Bronchial epithelial cell (primary cell): ENCODE measurements at places on chromosomes 4 and X.

GRCh38 chr4:16075975-16076757 lies 7.7 kb downstream of the PROM1 start:
- DNase-seq, result no peak

DNA sequence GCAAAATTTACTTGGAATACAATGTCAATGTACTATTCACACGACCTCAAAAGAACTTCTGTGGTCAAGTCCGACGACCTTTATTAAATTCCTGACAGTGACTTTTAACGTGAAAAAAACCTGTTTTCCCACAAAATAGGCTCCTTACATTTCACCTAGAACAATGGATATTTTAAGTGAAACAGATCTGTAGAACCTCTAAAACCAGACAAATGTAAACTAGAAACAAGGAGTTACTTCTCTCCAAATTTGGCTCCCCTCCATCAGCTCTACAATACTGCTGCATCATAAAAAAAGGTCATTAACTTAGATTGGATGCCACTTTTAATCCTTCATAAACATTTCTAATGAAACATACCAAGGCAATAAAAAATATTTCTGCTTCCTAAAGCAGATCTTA lies 1.2 kb downstream of the NEK1 start:
- DNase-seq, result no peak

DNA sequence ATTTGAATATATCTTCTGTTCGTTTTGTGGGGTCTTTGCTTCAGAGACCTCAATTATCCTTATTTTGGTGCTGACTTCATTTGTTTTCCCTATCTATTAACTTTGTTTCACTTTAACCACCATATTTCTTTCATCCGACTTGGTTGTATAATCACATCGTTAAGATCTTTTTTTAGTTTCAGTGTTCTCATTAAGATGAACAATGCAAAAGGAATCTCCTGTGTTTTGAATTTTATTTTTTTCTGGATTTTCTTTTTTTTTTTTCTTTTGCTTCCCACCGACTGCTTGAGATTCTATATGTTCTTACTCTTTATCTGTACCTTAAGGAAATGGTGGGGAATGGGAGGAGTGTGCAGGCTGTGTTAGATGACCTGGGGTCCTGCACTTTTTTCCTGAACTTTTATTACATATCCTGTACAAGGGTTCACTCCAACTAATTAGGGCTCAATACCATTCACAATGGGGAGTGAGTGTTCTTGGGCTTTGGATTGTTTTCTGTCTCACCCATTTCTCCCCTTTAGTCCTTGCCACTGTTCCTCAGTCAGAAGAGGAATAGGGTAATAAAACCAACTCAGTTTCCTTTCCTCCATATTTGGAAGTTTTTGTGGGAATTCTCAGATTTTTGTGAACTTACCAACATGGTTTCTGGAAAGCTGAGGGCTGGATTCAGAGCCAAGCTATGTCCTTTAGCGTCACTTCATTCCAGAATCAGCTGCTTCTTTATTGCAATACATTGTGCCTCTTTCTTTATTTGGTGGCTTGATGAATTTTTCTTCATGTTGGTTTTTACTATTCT lies 43.2 kb upstream of the BMPR1B start:
- DNase-seq, result no peak

DNA sequence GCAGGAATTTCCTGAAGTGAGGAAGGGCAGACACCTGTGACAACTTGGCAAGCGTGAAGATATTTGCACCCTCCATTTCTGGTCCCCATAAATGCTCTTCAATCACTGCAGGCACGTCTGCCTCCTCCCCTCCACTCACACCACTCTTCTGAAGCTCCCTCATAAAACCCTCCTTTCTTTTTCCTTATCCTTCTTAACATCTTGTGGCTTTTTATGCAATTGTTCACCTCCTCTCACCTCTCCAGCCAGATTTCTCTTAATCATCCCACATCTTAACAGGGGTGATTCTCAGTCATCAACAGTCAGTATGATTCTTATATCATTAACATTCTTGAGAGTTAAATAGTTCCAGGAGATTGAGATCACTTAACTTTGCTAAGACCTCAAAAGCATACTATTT lies 277.4 kb downstream of the SPRY1 start:
- DNase-seq, result peak; percentile 12

DNA sequence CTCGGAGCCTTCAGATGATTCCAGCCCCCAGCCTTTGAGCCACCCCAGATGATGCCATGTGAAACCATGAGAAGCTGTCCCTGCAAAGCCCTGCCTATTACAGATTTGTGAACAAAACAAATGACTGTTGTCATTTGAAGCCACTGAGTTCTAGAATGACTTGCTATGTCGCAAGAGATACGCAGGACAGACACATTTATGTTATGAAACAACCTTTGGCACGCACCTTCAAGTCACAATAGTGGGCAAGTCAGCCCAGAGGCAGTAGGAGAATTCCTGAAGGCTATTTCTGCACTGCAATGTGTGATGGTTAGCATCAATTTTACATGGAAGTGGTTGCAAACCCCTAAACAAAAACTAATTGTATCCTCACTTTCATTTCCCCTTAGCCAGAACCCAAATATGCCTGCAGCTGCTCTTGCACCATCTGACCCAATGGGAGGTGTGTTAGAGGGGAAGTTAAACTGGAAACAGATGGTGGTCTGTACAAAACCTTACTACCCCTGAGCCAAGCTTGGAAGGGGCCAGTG lies 174.4 kb upstream of the ATP6AP2 start:
- no peak for DNase-seq

- DNase-seq, result no peak
Measured at GRCh38 chr4:55483315-55483714, 63.4 kb downstream of the CLOCK start.

GRCh38 chr4:141469392-141469791 lies 167.0 kb upstream of the IL15 start:
- no peak for DNase-seq

DNA sequence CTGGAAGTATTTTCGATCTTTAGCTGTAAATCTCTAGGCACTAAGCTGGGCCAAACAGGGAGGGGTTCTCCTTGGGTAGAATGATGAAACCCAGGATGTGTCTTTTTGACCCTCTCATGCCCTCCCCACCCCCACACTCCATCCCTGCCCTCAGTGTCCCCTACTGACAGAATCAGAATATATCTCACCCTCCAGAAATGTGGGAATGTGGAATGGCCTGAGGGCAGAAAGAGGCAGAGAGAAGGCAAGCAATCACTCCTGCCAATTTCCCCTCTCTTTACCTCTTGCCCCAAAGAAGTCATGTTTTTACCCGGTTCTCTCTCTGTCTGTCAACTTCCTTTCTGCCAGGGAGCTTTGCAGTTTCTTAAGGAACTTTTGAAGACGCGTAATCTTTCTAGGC lies 34.4 kb downstream of the RAP2C start:
- no peak for DNase-seq

DNA sequence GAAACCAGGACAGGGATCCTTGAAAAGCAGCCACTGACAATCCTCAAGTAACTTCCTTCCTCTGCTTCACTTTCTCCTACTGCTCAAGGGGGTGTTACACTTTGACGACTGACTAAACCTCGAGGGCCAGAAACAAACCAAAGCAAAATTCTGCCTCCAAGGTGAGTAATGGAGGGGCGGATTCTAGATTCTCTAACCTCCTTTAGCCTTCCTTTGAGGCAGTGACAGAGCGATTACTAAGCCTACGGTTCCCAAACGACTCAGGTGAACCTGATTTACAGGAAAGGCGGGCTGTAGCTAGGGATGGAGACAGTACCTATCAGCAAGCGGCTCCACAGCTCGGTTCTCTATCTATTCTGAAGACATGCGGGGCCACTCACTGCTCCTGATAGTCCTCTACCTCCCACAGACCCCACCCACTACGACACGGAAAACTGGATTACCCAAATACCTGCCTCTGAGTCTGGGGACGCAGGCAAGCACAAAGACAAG lies 487 bp downstream of the TBCK start:
- peak; percentile 98 for DNase-seq

- peak; percentile 66 for DNase-seq
Measured at GRCh38 chr4:107999932-108000539, 10.3 kb downstream of the HADH start.

DNA sequence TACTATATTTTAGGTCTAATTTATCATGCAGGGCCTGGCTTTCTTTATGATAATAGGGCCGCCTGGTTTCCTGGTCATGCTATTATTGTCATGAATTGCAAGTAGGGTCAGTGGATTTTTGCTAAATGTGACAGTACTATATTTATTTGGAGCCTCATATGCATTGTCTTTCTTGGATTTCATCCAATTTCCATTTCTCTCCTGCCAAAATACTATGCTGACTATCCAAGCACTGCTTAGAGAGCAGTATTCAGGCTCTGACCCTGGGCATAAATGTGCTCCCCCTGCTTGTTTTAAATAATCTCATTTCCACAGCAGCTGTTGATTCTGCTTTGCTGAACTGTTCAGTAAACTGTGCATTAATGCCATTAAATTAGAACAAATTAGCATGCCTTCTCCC lies 269.3 kb downstream of the GPM6A start:
- DNase-seq, result no peak

- no peak for DNase-seq
Measured at GRCh38 chr4:114941503-114941902, 171.9 kb downstream of the NDST4 start.

DNA sequence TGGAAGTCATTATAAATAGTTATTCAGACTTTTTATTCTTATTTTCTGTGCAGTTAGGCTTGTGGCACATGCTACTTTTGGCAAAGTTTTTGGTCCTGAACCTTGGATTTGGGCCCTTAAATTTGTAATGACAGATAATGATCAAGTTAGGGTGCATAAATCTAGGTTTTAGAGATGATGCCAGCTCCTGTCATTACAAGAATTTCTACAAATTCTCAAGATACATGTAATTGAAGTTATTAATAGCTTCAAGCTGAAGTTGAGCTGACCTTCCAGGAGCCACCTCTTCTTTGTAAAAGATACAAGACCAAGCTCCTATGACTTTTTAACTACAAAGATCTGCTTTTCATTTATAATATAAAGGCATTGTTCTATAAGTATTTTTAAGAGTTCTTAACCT lies 255.6 kb upstream of the UGT8 start:
- DNase-seq, result no peak

GRCh38 chr4:183746305-183747229 lies 87.5 kb downstream of the TRAPPC11 start:
- peak; percentile 26 for DNase-seq

DNA sequence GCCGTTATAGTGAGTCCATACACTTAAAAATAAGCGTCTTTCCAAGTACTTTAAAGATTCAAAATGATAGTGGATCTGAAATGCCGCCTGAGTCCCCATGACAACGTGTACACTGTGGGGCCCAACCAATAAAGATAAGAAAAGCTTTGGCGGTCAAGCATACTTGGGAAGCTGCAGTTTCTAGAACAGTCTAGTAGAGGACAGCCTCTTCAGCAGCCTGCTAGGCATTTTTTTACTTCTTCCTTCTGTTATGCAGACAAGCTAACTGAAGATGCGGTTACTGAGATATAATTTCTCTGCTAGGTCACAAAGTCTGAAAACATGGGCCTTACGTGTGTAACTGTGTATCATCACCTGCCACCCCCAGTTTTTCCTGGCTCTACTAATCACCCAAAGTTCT lies 402 bp upstream of the UPRT start:
- no peak for DNase-seq

GRCh38 chrX:19443869-19444526 lies 71.3 kb downstream of the MAP3K15 start:
- DNase-seq, result no peak

DNA sequence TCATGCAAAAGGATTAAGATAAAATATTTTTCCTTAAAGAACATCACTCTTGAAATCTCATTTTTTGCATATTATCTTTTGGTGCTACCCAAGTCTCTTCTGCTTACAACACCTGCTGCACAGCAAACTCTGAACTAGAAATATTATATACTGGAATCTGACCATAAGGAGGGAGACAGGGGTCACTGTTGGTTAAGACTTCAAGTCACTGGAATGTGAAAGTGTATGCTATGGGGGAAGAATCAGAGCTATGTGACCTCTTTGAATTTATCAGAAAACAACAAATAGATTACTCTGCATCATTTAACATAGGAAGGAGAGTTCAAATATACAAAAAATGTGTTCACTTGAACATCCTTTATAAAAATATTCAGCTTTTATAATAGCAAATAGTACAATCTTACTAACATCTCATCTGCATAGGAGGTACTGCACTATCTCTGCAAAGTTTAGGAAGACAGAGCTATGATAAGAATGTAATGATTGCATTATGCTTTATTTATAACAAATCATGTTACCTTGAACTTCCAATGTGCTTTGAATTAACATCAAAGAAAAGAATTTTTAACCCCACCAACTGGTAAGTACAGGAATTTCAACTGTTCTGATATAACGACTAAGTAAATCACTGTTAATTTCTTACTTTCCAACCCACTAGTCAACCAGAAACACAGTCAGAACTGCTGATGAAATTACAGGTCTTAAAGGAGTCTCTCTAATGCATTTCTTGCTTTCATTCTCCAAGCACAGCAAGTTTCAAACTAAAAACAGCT lies 69.8 kb downstream of the ZNF827 start:
- no peak for DNase-seq

DNA sequence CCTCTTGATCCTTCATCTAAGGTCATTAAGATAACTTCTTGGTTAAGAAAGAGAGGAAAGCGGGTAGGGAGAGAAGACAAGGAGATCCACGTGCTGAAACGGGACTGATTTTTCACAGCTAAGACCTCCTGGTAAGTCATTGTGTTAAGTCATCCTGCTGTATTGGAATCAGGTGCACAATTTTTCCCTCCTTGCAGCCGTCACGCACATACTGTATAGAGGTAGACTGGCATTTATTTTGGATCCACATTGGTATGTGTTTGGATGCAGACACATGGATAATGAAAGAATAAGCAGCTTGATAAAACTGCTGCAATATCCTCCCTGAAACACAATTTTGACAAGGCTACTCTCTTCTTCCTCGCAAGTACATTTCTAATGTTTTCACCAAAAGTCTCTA lies 60.1 kb upstream of the NAP1L5 start:
- DNase-seq, result no peak

- DNase-seq, result no peak
Measured at GRCh38 chrX:150940844-150941495, 42.2 kb upstream of the HMGB3 start.

DNA sequence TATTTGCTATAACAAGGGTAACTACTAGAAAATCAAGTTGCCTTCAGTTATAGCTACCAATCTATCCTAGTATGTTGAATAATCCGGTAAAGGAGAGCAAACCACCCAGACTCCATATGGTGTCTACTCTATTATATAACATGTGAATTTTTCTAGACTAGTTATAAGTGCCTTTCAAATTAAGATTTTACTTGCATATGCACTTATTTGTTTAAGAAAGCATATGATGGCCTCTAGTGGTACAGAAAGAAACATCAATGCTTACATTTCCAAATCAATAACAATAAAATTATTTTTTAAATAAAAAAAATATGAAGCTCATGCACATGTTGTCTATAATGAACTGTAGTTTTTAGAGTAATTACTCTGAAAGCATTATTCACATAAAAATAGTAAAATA lies 1516.4 kb upstream of the PABPC4L start:
- peak; percentile 4 for DNase-seq

DNA sequence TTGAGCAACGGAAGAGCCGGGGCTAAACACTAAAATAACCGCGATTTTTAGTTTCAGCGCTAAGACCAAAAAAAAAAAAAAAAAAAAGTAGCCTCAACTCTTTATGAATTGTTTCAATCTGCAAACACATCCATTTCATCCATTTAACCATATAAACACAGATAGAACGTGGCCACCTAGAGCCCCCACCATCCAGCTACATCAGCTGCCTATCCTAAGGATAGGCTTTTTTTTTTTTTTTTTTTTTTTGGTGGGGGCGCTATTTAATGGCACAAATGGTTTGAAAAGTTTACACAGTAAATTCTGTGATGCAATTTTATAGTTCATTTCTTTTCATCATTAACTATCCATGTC lies 492 bp upstream of the HDAC8 start:
- no peak for DNase-seq

GRCh38 chr4:73704314-73705055 lies 35.9 kb upstream of the CXCL8 start:
- peak; percentile 100 for DNase-seq
